CD4-positive, alpha-beta T cell treated with Interleukin-1 beta for 1 hour (primary cell): ENCODE measurements at places on chromosomes 5 and 9.

- no peak for DNase-seq
These were observed 320.8 kb downstream of the MAT2B start for GRCh38 chr5:163826201-163826600.

GRCh38 chr9:16627521-16627920, 242.9 kb downstream of the BNC2 start:
- DNase-seq: no peak

GRCh38 chr5:116437351-116437705, 137.3 kb downstream of the SEMA6A start:
- no peak for DNase-seq

DNA sequence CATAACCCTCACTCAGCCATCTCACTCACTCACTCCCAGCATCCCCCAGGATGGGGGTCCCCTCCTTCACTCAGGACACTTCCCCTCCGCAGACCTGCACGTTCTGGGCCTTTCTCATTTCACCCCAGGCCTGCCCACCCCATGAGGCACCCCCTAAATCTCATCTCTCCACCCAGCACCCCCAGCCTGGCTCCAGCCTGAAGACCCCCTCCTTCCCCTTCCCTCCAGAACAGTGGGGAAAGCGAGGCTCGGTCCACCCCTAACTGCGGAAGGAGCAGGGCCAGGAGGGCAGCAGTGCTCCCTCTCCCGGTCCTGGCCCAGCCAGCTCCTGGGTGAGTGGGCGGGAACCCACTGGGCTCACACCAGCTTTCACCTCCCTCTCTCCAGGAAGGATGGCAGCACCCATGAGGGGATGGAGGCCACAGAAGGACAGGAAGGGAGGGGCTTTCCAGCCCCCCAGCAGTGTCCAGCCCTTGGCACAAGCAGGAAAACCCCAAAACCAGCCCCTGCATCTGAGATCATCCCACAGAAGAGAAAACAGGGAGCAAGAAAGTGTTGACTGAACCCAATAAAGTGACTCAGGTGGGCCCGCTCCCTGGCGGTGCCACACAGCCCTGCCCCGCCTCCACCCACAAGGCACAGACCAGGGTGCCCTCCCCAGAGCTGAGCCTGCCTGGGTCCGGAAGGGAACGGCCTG, 55.0 kb downstream of the LRSAM1 start:
- no peak for DNase-seq

DNA sequence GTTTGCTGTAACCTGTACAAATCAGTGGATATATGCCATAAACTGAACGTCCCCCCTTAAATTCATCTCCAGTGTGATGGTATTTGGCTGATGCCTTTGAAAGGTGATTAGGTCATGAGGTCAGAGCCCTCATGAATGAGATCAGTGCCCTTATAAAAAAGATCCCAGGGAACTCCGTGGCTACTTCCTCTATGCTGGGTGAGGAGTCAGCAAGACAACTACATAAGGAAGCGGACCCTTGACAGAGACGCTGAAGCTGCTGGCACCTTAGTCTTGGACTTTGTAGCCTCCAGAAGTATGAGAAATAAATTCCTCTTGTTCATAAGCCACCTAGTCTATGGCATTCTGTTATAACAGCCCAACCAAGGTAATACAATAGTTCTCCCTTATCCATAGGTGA, 215.1 kb upstream of the ZNF608 start:
- DNase-seq: no peak

DNA sequence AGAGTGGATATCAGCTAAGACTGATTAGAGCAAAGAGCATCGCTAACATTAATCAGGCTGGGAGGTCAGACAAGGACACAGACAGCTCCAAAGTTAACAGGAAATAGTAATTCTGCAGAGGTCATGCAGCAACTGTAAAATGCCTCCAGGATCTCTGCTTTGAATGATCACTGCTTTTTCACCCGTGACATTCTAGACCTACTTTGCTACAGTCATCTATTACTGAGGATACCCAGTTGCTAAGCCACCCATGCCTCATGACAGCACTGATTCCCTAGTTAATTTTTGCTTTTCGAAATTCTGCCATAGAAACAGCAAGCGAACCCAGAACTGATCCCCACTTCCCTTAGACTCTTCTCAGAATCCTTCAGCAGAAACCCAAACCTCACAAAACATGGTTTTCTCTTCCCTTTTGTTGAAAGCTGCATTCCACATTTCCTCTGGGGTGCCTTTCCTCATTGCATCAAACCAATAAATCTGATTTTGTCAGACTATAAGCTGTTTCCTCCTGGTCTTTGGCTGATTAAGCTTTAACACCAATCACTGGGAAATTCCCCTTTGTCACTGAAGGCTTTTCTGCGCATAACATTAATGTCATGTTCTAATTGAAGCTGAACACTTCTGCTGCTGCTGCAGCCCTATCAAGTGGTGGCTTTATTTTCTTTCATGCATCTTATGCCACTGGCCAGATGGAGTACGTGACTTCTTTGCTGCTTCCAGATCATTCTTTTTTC, 201.1 kb upstream of the CHD1 start:
- no peak for DNase-seq

DNA sequence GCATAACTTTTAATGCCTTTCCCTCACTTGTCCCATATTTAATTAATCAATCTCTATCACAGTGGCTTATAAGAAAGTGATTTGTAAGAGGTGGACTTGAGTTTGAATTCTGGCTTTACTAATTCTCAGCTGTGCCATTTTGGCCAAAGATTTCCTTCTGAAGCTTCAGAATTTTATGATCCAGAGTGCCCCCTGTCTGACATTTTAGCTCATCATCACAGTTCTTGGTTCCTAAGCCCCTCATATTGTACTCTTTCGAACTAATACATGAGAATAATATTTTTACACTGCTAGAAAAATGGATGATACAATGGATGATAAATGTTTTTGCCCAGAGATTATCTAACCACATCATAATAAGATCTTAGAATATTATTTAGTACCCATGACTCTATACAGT, 1014.1 kb downstream of the PTPRD start:
- DNase-seq: no peak

DNA sequence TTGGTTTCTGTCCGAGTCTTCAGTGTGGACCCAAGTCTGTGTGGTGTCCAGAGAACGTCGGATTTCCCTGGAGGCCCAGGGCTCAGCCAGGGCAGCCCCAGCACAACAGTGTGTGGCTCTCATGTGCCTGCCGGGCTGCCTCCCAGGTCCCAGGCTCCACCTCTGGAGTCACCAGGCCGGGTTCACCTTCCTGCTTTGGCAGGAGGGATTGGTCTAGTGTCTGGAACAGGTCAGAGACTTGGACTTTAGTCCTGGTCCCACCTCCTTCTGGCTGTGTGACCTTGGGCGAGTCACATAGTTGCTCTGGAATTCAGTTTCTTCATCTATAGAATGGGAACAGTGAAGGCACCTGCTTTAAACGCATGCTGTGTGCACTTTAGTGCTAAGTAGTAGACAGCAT, 3.2 kb downstream of the DOLPP1 start:
- DNase-seq: no peak

DNA sequence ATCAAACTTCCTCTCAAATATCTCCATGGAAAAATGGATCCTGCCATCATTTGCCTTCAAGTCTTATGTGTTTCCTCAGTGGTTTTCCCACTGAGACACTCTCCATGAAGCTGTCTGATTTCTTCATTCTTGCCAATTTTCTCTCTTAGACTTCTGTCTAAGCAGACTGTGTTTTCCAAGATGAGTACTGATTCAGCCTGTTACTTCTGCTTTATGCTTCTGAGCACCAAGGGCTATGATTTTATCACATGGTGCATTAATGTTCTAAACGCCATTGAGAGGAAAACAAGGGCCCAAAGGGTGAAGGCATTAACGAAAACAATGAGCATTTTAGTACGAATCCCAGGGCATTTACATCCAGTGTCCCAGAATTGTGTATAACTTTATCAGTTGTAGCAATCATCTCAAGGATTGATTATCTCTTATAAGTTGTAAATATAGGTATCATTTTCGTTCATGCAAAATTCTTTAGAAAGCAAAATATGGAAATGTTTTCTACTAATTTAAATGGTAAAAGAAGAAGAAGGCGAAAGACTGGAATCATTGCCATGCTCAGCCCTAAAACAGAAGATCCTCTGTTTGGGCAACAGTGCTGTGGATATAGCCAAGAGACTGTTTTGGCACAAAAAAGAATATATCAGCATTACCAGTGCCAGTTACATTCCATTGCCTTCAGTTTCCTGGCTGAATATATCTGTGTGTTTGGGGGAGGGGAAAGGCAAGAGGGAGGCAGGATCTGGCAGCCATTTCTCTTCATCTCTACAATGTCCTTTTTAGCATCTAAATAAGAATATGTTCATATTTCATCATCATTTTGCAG, 537.6 kb downstream of the ANXA1 start:
- DNase-seq: no peak

GRCh38 chr5:74185599-74185998, 454.9 kb downstream of the ENC1 start:
- DNase-seq: no peak

DNA sequence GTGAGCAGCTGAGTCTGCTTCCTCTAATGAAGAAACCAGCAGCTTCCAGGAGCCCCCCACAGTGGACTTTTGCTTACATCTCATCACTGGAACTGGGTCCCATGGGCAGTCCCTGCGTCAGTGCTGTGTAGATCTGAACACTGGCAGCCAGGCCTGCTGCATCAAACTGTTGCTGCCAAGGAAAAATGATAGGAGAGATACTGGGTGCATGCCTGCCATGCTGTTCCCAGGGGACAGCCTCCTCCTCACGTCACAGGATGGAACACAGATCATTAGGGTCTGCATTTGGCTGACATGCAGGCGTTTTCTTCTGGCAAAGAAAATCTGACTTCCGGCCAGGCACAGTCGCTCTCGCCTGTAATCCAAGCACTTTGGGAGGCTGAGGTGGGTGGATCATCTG, 67.9 kb downstream of the OLFM1 start:
- no peak for DNase-seq

- DNase-seq: no peak
These were observed 5.3 kb downstream of the LNPEP start for GRCh38 chr5:96941140-96941539.

DNA sequence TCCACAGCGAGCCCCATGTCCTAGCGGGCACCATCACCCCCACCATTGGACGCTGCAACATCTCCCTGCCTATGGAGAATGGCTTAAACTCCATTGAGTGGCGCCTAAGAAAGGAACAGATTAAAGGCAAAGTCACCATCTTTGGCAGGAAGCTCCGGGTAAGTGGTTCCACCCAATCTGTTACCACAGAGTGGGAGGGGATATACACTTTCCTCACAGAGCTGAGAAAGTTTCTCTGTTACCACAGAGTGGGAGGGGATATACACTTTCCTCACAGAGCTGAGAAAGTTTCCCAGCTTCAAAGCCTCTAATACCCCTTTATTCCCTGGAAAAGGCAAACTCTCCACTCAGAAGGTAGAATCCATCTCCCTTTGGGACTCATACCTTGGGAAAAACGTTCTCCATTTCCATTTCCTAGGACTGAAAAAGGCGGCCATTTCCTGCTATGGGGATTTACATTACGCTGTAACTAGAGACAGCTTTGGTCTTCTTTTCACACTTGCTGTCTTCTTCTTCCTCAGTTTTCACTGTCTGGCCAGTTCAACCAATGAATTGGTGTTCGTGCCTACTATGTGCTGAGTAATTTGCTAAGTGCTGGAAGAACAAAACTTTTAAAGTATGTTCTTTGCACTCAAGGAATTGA, 63.4 kb upstream of the WWC1 start:
- DNase-seq: no peak

GRCh38 chr5:56815658-56816545, 553 bp downstream of the MAP3K1 start:
- DNase-seq: peak; percentile 33

- no peak for DNase-seq
These were observed 2.2 kb downstream of the DNAJC25 start for GRCh38 chr9:111633389-111633736.

DNA sequence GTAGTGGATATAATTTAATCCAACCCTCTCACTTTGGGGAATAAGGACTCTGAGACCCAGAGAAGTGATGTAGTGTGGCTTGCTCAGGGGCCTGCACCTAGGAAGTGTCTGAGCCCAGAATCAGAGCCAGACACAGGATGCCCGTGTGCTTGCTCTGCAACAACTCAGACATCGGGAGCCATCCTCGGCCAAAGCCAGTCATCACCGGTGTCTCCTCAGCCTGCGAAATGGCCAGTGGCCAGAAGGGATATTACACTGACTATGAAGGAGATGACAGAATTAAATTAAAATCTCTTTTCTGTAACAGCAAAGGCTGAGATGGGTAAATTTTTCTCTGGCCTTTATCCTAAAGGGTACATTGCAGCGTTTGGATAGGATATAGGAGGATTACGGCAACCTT, 102.9 kb downstream of the MARCHF11 start:
- DNase-seq: no peak

GRCh38 chr5:32791536-32792243, 80.6 kb downstream of the NPR3 start:
- DNase-seq: no peak

GRCh38 chr5:97545886-97546535, 363.0 kb upstream of the RIOK2 start:
- no peak for DNase-seq

DNA sequence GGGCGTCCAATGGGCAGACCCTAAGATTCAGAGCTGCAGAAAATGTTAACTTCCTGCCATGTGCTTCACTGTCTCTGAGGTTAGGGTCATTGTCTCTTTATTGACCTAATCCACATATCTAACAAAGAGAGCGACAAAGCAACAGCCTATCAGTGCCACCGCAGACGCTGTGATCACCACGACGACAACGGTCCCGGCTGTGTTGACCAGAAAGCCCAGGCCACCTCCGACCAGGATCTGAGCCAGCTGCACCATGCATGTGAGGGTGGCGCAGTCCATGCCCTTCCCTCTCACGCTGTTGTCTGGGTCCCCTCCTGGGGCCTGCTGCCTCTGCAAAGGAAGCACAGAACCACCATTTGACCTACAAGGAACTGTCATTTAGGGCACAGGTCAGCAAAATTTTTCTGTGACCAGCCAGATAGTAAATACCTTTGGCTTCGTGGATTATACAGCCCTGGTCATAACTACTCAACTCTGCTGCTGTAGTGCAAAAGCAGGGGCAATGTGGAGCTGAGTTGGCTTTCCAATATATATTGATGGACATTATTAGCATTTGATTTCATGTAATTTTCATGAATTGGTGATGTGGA, 8.5 kb downstream of the RXFP3 start:
- no peak for DNase-seq

DNA sequence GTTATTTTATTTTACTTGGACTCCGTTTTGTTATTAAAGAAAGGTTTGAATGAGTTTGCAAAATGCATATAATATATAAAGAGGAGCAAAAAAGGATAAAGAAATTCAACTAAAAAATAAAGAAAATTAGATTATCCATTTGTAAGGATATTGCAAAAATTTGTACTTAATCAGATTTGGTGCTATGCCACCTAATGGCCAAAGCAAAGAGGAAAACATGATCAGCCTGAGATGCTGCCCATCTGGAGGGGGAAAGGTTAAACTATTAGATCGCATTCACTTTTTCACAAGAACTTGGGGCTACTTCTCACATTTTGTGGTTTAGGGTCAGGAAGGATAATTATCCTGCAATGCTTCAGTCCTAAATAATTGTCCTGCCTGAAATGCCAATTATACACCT, 350.6 kb downstream of the MLLT3 start:
- no peak for DNase-seq

DNA sequence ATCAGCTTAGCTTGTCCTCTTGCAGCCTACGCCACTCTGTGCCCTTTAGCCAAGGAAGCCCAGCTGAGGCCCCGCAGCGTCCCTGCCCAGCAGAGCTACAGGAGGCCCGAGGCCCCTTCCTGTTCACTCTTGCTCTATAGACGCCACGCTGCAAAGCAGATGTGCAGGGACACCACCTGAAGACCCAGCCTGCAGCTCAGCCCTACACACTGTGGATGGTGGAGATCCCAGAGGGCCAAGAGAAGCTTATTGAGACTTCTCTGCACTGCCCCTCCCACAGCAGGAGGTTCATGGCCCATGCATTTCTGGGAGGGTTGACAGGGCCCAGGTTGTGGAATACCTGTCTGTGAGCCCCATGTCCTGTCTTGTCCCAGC, 33.6 kb downstream of the IRF1 start:
- DNase-seq: no peak
